Mesothelial cell of epicardium (in vitro differentiated cells): ENCODE measurements at places on chromosomes 5 and 9.

- peak; percentile 5 for DNase-seq
Observed at GRCh38 chr9:93121316-93122241, 12.5 kb downstream of the NINJ1 start.

- DNase-seq = no peak
Observed at GRCh38 chr9:7452378-7452777, 347.2 kb downstream of the DMAC1 start.

DNA sequence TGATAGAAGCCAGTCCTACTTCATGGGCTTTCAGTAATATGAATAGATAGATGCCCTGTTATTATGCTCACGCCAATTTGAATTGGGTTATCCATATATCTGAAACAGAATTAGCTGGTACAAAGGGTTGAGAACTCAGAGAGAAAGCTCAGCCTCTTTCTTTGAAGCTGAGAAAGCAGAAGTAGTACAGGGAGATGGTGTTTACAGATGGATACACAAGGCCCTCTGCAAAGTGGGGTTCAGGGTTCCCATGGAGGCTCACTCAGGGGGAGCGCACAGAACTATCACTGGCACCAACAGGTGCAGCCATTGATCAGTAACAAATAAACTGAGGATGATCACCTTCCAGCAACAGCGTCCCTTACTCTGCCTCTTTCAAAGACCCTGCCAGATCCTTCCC, 349.7 kb downstream of the ICE1 start:
- no peak for DNase-seq

GRCh38 chr5:6704361-6704851, 8.8 kb upstream of the TENT4A start:
- DNase-seq = no peak

GRCh38 chr5:96133341-96134079, 171.9 kb upstream of the ELL2 start:
- DNase-seq = no peak

DNA sequence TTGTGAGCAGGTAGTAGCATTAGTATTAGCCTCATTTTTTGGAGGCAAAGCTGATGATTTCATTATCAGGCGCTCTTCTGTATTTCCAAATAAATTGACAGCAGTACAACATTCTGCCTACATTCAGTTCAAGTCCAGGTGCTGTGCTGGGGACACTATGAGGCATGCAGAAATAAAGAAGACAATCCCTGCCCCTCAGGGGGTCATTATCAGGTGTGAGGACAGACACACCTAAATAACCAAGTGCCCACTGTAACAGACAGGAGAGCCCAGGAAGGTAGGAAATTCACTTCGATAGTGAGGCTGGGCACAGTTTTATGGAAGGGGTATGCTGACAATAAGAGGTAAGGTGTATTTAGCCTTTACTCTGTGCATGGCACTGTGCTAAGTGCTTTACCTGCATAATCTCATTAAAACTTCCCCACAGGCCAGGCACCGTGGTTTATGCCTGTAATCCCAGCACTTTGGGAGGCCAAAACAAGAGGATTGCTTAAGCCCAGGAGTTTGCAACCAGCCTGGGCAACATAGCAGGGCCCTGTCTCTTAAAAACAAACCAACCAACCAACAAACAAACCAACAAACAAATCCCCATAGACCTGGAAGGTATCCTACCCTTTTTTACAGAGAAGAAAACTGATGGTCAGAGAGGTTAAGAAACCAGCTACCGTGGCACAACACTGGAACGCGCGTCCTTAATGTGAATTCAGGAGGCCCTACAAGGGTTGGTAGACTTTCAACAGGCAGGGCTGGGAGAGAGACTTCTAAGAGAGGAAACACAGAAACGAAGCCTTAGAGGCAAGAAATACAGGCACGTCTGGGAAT, 17.5 kb upstream of the GPX3 start:
- DNase-seq = no peak

DNA sequence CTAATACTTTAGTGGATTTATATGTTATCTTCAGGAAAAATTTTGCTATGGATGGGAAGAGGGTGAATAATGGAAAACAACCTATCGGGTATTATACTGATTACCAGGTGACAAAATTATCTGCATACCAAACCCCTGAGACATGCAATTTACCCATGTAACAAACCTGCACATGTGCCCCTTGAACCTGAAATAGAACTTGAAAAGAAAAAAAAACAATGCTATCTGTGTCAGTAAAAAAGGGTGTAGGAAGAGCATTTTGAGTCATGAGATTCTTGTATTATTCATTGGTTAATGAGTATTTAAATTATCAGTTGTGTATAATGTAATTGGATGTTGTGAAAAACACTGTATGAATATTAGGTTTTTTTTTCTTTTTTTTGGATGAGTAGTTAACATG, 75.4 kb downstream of the PRR16 start:
- DNase-seq = no peak

GRCh38 chr5:180115326-180116076, 43.9 kb upstream of the RNF130 start:
- no peak for DNase-seq

DNA sequence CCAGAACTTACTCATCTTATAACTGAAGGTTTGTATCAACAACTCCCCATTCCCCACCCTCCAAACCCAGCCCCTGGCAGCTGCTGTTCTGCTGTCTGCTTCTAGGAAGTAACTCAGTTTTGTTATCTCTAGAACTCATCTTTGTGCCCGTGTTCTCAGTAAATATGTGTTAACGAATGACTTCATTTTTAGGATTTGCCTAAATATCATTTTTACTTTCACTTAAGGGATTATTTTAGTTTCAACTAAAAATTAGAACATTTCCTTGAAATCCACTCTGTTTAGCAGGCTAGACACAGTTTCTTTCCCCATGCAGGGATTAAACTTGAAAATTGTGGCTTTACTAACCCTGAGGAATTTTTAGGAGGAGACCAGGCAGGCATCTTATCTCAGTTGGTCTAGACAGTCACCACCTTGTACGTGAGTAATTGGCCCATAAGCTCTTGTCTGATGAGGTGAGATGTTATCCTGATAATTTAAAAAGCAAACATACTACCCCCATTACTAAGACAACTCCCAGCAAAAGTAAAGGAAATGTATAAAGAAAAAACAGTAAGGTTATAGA, 68.2 kb upstream of the TNFAIP8 start:
- DNase-seq = no peak

- no peak for DNase-seq
Observed at GRCh38 chr5:40555886-40556285, 123.8 kb upstream of the PTGER4 start.

- no peak for DNase-seq
Observed at GRCh38 chr9:130780865-130781504, 54.1 kb upstream of the ABL1 start.

- DNase-seq = no peak
Observed at GRCh38 chr5:169335806-169336205, 34.9 kb upstream of the SLIT3 start.

DNA sequence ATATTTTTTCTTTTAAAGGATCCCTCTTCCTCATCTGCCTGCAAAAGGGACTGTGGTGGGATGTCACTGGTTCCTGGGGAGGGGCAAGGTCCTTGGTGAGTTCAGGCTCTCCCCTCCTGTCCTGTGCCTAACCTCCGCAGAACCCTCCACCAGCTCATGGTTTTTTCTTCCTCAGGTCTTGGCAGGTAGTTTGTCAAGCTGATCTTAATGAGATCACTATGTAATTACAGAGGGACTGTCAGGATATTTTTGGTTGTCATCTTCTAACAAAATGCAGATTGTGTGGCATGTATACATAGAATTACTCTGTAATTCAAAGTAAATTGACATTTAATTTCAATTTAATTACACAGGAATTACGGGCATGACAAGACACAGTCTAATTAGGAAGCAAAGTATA, 150.3 kb upstream of the SEMA6A start:
- DNase-seq = no peak

- no peak for DNase-seq
Observed at GRCh38 chr5:42798284-42799240, 13.1 kb downstream of the SELENOP start.

DNA sequence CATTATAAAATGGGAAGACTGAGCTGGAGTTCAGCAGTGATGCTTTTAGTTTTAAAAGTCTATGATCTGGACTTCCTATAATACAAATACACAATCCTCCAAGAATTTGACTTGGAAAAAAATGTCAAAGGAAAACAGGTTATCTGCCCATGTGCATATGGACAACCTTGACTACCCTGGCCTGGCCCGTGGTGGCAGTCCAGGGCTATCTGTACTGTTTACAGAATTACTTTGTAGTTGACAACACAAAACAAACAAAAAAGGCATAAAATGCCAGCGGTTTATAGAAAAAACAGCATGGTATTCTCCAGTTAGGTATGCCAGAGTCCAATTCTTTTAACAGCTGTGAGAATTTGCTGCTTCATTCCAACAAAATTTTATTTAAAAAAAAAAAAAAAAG, 17.3 kb downstream of the MOCS2 start:
- no peak for DNase-seq

- no peak for DNase-seq
Observed at GRCh38 chr9:113245894-113246293, 24.6 kb downstream of the SLC31A1 start.

- DNase-seq = no peak
Observed at GRCh38 chr5:174729075-174729680, 4.8 kb downstream of the MSX2 start.

- DNase-seq = no peak
Observed at GRCh38 chr5:172319708-172320441, 36.3 kb upstream of the UBTD2 start.

DNA sequence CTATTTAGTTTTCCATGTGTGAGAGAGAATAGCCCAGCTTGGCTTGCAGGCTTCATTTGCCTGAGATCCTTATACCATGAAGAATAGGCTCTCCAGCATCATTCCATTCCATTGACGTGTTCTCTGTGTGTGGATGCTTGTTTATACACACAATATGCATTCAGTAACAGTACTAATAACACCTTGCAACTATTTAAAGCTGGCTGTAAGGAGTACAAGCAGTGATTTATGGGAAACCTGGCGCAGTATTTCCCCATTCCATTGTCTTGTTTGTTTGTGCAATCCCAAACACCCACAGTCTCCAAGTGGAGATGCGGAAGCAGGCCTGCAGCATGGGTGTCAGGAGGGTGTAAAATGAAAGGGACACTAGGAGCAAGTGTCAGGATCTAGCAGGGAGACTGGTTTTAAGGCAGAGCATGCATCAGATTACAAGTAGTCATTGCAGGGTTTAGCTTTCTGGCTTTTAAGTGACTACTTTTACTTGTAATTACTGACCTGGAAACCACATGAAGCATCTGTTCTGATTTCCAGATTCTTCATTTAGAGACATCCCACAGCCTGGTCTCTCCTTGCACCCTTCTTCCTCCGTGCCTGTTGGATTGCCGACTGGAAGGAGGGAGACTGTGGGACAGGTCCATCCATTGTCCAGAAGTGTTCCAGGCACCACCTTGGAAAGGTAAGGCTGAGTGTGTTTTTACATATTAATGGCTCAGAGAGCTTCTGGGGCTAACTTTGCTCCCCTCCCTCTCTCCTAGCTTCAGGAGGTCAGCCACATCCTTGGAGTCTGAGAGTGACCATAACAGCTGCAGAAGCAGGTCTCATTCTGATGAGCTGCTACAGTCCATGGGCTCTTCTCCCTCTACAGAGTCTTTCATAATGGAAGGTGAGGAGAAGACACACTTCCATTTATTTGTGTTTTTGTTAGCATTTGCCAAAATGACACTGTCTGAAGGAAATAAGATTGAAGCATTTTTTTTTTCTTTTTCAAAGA, 241.6 kb downstream of the ARHGEF28 start:
- no peak for DNase-seq

DNA sequence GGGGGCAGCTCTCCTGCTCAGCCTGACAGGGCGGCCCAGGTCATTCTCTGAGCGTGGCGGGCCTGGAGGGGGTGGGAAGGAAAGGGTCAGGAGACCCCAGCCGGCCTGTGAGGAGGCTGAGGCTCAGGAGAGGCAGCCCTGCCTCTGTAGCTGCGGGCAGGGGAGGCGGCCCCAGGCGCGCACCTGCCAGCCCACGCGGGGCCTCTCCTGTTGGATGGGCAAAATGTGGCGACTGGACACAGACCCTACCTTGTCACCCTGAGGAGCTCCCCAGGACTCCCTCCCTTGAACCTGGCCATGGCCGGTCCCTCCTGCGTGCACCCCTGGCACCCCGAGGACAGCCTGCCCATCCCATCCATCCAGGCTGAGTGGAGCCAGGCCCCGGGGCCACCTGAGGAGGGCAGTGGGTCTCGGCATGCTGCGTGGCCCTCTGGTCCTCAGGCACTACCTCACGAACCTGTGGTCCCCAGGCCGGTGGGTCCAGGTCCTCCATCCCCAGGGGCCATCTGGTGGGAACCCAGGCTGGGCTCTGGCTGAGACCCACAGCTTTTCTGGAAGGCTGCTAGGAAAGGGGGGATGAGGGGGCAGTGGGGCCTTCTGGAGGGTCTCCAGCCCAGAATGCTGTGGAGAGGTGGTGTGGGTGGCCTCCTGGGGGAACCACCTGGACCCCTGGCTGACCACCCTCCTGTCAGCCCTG, 15.1 kb upstream of the NRARP start:
- no peak for DNase-seq

GRCh38 chr5:125452991-125453390, 706.6 kb upstream of the ZNF608 start:
- DNase-seq = no peak

DNA sequence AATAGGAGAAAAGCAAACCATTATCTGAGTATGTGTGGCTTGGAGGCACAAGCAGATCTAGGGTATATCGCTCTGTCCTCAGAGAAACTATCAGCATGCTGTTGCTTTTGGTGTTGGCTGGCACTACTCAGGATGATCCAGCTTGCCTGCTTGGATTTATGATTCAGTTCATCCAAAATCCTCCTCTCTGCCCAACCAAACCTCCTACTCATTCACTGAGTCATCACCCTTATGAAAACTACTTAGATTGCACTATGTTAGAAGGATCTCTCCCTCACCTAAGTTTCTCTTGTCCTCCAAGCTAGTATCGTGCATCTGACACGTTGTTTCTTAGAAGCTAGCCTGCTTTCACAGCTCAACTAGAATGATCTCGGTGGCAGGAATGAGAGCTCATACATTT, 14.2 kb upstream of the ZBED3 start:
- no peak for DNase-seq

- no peak for DNase-seq
Observed at GRCh38 chr9:35755071-35755470, 995 bp upstream of the MSMP start.
